NCI-H460 (cell line): ENCODE measurements at places on chromosomes 12 and 14. TPM values are rescaled to one million over a fixed set of nuclear protein-coding genes. Genes with fewer than 3 reads are reported as not detected.

GRCh38 chr14:103067231-103067954, 10.0 kb upstream of the CDC42BPB start:
- DNase-seq, result peak; percentile 61

SMIM41 gene
- total RNA-seq, result 0.12 TPM in 1 of 2 replicates, not detected in the other

- no peak for DNase-seq
These were observed 134.5 kb upstream of the MED13L start for GRCh38 chr12:116411977-116412376.

ACSS3 gene
- 44.0 and 54.4 TPM in 2 replicates for total RNA-seq

ORAI1 gene
- 12.6 and 16.4 TPM in 2 replicates for total RNA-seq

CBLN3 gene
- 1.1 and 1.2 TPM in 2 replicates for total RNA-seq

CDCA3 gene
- 31.6 and 33.4 TPM in 2 replicates for total RNA-seq

- no peak for DNase-seq
These were observed 40.9 kb upstream of the GSG1 start for GRCh38 chr12:13144266-13144828.
